ENCODE measurements at places on chromosomes 5 and 9.

DNA sequence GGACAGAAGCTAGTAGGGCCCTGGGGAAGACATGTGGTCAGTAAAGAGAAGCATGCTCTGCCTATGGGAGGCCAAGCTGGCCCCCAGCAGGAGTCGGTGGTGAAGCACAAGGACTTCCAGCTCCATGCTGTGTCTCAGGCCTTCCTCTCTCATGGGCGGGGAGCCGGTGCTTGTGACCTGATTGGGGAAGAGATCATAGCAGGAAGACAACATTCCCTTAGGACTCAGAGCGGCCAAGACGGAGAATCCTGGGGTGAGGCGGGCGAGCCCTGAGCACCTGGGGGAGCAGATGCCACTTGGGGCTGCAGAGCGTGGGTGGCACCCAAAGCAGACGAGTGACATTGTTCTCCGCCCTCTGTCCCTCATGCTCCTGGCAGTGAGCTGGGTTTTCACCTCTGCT, 33.3 kb upstream of the CNOT6 start:
- DNase-seq, result no peak

GRCh38 chr5:158123595-158123994, 264.6 kb upstream of the CLINT1 start:
- no peak for DNase-seq

GRCh38 chr5:148788636-148789035, 37.8 kb upstream of the ADRB2 start:
- DNase-seq, result no peak

DNA sequence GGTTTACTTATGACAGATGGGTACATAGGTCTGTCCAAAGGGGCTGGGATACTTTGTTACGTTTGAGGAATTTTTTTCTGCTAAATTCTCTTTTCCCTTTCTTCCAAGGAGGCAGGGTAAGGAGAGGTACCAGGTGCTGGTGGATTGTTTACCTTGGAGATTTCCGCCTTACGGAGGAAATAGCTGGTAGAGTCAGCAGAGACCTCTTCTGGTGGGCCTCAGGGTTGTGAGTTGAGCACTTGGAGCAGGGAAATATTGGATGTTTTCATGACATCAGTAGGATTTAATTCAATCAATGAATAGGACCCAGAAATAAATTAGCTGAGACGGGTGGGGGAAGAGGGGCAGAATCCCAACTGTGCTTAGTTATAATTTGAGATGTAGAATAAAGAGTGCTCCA, 60.0 kb upstream of the TAF11L2 start:
- DNase-seq, result no peak

GRCh38 chr5:111551569-111552275, 39.4 kb upstream of the STARD4 start:
- no peak for DNase-seq

- no peak for DNase-seq
Measured at GRCh38 chr9:127754099-127755060, 19.3 kb upstream of the TOR2A start.

DNA sequence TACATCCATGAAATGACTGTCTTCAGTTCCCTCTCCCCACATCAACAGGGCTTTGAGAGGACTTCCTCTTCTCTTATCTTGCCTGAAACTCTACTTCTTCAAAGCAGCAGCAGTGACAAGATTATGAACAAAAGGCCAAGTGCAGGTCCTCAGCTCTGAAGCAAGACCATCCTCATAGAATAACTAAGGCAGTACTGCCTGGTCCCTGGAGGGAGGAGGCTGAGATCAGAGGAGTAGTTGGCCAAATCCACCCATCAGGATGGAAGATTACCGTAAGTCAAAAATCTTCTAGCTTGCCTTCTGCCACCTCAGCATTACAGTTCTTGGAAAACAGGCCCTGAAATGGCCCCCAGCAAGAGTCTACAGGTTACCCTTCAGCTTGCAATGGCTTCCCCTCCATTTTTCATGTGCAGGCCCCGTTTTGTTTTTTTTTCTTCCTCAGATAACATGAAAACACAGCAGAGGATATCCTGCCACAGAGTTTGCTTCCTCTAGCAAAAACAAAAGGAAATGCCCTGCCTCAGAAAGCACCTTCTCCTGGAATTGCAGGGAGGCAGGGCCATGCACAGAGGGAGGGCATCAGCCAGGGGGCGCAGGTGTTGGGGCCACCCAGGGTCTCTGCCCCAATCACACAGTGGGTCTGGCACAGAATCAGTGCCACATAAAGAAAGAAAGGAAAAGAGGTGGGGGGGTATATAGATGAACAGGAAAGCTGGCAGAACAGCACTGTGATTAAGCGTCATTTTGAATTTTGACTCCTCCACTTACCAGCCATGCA, 40.0 kb downstream of the KLHL3 start:
- peak; percentile 81 for DNase-seq

DNA sequence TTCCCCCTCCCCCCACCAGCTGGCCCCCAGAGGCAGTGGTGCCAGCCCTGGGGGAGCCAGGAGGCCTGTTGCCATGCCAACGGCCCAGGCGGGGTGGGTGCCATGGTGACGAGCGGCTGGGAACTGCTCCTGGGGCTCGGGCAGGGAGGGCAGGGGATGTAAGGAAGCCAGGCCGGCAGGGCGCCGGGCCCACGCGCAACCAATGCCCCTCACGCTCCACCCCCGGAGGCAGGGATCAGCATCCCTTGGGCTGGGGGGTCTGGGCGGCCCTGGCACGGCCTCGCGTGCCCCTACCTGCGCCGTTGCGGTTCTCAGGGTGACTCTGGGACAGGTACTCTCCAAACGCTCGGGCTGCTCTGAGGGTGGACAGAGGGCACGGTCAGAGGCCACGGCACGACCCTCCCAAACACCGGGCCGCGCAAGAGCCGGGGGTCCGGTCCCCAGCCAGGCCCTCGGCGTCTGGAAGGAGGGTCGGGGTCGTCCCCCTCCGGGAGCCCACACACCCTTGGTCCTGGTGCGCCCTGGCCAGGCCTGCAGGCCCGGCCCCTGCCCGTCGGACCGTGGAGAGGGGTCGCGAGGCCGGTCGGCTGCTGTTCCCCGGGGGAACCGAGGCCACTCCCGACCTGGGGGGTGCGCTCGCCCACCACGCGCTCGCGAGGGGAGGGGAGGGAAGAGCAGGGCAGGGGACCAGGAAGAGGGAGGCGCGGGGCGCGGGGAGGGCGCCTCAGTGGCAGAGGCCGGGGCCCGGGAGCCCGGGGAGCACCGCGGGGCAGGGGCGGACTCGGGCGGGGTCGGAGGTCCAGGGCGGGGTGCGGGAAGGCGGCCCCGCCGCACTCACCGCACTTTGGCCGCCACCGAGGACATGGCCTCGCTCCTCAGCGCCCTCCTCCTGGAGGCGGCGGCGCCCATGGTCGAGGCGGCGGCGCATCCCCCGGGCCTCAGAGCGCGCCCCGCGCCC, 661 bp downstream of the NSMF start:
- peak; percentile 35 for DNase-seq

- no peak for DNase-seq
Measured at GRCh38 chr5:62575489-62575888, 3.1 kb upstream of the LRRC70 start.

GRCh38 chr9:78547831-78548230, 250.9 kb downstream of the PSAT1 start:
- peak; percentile 39 for DNase-seq

DNA sequence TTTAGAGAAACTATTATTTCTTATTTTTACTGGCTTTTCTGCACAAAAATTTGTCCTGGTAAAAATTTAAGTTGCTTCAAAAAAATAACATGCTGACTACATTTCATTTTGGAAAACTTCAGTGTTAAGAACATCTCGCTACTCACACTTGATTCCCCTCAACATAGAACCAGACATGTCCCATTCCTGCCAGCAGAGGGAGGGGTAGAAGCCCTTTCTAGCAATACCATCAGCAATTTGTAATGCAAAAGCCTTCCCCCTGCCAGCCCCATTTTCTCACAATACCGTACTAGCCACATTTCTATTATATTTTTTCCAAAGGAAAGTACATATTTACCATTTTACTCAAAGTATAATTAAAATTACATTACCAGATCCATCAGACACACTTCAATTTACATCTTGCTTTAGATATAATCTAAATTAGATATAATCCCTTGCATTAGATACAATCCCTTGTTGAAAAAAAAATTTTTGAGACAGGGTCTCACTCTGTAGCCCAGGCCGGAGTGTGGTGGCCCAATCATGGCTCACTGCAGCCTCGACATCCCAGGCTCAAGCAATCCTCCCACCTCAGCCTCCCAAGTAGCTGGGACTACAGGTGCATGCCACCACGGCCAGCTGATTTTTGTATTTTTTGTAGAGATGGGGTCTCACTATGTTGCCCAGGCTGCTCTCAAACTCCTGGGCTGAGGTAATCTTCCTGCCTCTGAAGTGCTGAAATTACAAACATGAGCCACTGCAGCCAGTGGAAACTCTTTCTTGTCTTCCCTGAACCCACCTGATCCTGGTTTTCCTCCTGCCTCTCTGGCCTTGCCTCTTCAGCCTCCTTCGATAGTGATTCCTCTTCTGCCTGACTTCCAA, 39.6 kb upstream of the IDNK start:
- DNase-seq, result peak; percentile 74

DNA sequence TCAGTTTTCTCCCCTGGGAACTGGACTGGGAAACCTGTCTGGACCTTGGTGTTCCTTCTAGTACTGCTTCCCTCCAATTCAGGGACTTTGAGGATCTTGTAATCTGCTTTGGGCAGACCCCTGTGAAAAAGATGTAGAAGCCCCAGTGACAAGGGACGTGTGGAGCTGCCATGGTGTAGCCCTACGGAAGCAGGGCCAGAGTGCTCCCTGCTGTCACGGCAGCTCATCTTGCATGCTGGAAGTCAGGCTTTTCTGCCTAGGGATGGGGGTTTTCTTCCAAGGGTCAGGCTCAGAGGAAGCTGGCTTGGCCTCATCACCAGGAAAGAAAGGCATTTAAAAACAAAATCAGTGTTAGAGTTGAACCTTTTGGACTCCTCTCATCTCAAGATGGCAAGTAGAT, 86.4 kb downstream of the AMBP start:
- no peak for DNase-seq

- DNase-seq, result no peak
Measured at GRCh38 chr5:150599917-150600511, 40.4 kb upstream of the SYNPO start.

- DNase-seq, result peak; percentile 36
Measured at GRCh38 chr9:136808075-136808805, 492 bp downstream of the RABL6 start.

DNA sequence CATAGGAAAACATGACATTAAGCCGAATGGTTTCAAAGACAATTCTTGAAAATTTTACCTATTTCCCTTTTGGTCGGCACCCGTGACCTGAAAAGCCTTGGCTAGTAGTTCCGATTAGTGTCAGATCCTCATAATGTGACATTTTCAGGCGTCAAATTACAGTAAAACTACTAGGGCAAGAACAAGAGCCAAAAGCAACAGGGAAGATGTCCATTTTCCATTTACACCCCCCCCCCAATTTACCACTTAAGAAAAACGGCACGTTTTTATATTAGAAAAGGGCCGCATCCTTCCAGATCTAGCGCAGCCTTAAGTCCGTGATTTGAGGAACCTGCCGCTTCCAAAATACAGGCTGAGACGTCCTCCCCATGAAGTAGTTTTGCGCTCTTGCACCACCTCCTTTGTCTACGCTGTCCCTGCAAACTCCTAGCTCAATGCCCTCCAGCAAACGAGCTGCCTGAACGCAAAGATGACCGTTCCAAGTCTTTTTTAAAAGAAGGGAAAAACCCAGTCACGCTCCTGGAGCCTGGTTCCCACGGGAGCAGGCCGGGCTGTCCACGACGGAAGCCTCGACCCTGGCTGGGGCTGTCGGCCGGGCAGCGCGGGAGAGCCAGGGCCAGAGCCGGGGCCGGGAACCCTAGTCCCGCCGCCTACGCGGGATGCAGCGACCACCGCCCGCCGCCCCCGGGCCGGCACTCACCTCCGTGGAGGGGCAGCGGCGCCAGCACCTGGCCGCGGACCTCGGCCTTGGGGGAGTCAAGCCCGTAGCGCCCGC, 616 bp downstream of the RNF130 start:
- DNase-seq, result peak; percentile 70

DNA sequence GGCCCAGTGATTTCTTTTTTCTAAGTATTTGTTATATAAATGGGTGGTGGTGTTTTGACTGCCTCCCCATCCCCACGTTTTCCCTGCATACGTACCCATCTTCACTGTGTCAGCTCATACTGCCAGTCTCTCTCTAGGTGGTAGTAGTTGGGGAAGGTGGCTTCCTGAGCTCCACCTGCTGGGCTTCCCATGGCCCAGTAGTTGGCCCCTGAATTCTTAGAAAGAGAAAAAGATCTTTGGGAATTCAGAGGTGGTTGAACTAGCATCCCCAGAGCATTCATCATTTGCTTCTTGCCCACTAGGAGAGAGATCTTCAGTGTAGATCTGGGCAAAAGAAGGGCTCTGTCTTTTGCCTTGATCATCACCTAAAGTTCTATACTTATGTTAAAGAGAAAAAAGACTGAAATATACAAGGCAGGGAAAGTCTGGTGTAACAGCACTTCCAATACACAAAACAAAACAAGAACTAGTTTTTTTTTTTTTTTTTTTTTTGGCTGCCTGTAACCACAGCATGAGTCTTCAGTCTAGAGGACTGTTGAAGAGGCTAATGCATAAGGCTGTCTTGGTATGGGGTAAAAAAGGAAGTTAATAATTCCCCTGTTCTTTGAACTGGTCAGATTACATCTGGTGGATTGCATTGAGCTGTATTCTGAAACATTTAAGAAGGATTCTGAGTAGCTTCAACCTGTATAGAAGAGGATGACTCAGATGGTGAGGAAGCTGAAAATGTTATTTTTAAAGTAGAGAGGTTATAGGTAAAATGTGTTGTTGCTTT, 128.7 kb downstream of the ATG10 start:
- DNase-seq, result peak; percentile 73

DNA sequence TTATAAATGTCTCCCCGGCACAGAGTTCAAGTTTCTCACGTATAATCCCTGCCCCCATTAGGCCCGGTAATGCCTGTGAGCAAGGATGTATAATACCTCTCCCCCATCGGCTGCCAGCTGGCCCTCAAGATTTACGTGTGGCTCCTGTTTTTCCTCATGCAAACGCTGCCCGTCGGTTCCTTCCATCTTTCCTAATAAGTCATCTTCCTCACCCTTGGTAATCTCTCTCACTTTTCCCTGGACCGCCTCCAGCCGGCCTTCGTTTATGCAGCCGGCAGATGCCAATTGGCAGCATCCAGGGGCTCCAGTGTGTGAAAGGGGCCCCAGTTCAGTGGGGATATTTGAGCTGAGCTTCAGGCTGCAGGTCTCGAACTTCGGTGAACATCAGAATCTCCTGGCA, 86.5 kb upstream of the NEURL1B start:
- no peak for DNase-seq

GRCh38 chr9:131065599-131065998, 30.7 kb upstream of the AIF1L start:
- no peak for DNase-seq

Data from hematopoietic multipotent progenitor cell treated with erythropoietin and hydrocortisone succinate and interleukin-3 and kit ligand, for 6 days (in vitro differentiated cells).